Stimulated activated CD8-positive, alpha-beta memory T cell treated with anti-CD3 and anti-CD28 coated beads, Interleukin-7, amount 100 ng/mL, for 1 hour (primary cell): ENCODE measurements at places on chromosomes 16 and 17.

DNA sequence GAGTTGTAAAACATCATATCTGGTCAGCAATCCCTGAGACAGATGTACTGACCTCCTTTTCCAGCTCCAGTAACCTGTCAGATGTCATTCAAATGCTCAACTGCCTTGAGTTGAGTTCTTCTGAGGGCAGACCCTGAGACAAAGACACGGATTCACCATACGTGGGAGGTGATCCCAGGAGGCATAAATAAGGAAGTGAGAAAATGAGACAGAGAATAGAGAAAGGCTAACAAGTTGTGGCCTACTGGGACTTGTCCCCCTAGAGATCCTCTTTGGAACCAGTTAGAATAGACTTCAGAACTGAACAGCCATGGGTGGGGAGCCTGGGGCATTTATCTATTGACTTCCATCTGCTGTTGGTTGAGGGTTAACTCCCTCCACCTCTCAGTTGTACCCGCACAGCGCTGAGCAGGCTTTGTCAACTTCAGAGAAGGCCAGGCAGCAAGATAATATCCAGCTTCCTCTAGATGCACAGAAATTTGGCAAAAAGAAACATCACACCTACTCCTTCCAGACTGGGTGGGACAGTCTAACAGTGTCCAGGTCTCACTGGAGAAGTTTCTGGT lies 123.0 kb upstream of the DYNLRB2 start:
- no peak for DNase-seq

DNA sequence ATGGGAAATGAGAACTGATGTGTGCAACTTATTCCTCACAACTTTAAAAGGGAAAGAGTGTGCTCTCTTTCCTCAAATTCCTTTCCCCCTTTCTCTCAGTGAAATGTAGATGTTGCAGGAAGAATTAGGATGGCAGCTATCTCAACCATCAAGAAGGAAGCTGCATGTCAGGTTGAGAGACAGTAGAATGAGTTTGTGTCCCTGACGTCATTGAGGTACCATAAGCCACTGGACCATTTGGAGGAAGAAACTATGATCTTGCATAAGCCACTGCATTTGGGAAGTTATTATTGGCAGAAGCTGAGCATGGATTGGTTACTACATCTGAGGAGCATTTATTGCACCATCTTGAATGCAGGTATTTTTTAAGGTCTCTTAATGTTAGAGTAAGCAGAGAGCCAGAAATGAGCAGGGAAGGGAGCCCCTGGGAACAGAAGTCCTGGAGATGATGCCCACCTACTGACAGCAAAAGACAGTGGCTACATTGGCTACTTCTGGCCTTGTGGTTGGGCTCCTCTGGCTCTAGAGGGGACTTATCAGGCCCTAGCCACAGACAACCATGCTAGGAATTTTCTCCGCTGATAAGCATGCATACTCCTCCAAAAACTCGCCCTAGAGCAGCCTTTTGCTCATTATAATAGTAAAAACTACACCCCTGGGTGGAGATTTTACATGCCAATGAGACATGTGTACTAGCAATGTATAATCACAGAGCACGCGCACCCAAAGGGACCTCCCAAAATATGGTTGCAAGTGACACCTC lies 249.0 kb upstream of the SALL1 start:
- DNase-seq: no peak

- DNase-seq: no peak
These were observed 36.4 kb downstream of the AKAP1 start for GRCh38 chr17:57121308-57122042.

DNA sequence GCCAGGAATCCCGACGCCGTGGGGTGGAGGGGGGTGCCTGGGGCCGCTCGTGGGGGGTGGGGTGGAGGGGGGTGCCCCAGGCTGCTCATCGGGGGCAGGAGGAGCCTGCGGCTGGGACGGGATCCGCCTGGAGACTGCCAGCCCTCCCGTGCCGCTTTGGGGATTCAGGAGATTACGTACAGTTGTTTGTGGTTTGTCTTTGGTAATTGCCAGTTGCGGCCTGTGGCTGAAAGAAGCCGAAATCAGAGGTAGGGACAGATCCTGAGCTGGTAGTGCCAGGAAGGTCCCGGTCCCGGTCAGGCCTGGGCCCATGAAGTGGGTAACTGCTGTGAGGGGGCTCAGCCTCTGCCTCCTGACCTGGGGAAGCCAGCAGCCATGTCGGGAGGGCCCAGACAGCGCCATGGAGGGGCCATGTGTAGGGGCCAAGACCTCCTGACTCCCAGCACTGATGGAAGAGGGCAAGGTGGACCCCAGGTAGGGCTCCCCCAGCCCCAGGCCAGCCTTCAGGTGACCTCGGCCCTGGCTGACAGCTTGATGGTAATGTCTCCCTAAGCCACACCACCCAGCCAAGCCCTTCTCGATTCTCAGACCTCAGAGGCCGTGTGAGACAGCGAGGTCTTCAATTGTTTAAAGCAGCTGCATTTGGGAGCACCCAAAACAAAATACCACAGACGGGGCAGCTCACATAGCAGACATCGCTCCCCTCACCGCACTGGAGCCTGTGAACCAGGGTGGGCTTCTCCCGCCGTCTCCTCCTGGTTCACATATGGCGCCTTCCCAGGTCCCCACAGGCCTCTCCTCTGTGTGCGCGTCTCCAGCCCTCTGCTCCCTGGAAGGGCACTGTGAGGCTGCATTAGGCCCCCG lies 34.9 kb upstream of the SSTR5 start:
- DNase-seq: no peak

DNA sequence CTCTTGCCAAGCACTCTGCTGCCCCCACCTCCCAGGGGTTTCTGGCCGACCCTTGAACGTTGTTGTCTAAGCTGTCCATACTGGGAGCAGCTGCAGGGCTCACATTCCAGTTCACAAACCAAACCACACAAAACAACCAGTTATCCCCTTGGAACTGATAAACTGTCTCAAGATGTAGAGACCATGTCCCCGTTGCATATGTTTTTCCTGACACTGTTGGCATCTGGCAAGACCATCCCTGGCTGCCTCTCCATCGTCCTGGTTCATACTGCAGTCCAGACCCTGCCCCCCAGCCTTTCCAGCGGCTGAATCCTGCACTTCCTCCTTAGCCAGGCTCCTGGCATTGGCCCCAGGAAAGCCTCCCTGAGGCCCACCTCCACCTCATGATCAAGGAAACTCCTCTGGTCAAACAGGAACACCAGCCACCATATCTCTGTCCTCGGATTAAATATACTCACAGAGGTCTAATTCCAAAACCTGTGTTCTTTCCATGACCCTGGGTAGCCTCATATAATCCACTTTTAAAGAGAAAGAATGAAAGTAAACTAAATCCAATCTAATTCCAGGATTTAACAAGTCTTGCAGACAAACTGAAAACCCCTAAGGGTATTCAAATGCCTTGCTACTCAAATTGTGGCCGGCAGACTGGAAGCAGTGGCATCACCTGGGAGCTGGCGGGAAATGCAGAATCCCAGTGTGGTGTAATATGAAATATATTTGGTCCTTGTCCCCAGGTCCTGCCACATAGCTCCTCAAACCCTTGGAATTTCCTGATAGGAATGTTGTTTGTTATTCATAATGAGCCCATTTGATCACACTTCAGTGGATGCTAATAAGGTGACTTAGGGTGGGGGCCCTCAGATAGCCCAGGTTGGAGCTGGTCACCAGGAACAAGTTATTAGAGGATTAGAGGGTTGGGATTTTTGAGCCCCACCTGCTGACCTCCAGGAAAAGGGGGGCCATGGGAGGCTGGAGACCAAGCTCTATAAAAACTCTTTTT lies 14.2 kb downstream of the GAS7 start:
- no peak for DNase-seq

DNA sequence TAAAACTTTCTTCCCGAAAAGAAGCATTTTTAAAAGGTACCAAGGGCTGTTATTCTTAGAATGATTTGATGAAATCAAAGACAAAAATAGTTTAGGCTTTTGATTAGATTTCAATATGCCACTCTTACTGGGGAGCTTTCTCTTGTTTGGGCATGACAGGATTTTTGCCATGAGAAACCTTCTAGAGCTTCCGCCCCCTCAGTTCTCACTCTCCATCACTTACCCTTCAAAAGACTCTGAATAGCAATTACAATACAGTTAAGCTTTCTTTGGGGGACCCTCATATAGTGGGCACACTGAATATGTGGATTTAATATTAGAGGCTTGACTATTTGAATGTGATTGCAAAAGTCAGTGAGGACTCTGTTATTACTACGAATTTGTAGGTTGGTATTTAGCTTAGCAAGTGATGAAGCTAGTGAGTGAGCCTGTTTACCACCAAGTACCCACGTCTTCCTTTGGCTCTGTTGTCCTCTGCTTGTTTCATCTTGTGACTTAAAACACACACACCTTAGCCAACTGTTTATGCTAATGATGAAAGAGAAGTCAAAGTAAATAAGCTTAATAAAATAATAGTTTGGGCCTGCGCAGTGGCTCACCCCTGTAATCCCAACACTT lies 158.7 kb upstream of the TBX2 start:
- no peak for DNase-seq

DNA sequence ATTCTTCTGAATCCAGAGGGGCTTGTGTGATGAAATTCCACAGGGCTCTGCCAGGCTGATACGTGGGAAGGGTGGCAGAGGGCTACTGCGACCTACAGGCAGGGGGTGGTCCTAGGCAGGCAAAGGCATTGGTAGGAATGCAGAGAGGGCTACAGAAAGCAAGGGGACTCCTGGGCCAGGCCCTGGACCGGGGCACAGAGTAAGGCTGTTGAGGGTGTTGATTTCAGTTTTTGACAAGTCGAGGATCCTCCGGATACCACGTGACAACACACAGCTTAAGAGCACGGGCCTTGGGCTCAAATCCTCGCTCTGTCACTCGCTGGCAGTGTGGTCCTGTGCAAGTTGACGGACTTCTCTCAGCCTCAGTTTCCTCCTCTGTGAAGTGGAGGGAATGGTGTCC lies 19.1 kb upstream of the DOC2B start:
- no peak for DNase-seq

DNA sequence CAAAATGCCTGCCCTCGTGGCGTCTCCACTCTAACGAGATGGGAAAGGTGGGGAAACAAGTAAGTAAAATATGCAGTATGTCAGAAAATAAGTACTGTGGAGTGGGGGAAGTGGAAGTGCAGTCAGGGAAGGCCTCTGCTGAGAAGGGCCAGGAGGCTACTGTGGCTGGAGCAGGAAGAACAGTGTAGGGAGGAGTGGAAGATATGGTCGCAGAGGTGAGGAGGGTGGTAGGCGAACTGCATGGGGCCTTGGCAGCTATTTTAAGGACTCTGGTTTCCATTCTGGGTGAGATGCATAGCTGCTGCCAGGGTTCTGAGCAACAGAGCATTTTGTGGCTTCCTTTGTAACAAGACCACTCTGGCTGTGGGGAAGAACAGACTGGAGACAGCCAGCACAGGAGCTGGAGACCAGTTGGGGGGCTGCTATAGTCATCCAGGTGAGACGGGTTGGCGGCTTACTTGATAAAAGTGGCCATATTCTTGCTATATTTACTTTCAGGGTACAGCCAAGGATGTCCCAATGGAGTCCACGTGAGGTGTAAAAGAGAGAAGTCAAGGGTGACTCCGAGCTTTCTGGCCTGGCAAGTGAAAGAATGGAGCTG lies 42.6 kb downstream of the CYTH1 start:
- no peak for DNase-seq

GRCh38 chr17:72726936-72727335 lies 365.6 kb downstream of the SLC39A11 start:
- no peak for DNase-seq

- DNase-seq: no peak
These were observed 20.5 kb upstream of the MILR1 start for GRCh38 chr17:64428406-64428805.

- DNase-seq: no peak
These were observed 45.8 kb downstream of the VPS35L start for GRCh38 chr16:19601083-19601976.

GRCh38 chr17:80449194-80449929 lies 27.0 kb downstream of the NPTX1 start:
- DNase-seq: no peak

DNA sequence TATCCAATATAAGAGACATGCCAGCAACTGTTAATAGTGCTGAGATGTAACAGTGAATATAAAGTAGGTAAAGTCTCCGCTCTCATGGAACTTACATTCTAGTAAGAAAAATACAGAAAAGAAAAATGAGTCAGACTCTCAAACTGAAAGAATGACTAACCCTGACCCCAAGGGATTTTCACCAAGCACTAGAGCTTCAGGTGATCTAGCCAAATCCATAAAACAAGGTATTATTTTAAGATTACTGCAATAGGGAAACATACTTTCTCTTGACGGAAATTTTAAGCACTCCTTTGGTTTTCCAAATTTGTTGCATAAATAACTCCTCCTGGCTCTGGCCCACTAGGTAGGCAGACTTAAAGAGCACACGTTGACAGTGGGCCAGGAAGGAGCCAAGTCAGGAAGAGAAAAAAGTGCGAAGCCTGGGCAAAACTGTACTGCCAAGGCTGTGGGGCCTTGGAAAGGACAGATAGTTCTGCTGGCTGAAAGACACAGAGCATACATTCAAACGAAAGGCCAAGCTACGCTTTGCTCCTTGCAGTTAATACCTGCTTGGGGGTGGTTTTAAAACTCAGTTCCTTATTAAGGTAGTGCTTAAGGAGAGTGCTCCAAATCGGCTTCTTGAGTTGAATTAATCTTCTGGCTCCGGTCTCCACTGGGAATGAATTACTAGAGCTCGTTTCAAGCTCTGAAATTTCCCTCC lies 1.4 kb downstream of the GOT2 start:
- DNase-seq: no peak

DNA sequence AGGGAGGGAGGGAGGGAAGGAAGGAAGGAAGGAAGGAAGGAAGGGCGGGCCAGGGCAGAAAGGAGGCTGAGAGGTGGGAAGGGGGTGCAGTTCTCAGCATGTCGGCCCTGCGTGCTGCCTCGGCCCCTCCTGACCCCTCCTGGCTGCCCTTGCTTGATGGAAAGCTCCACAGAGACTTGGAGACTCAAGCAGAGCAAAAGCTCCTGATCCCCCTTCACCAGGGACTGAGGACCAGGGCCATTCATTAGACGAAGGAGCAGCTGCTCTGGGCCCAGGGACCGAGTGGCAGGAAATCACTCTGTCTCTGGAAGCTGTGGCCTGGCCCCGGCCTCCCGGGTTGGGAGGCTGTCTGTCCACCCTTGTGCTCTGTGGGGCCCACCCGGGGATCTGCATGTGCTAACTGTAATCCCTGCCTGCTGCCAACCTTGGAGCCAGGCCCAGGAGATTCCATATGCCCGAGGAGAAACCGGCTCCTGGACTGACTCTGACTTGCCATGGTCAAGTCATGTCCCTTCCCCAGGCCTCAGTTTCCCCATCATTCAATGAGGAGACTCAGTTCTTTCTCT lies 27.4 kb upstream of the C1QL1 start:
- DNase-seq: no peak

GRCh38 chr17:4708436-4708835 lies 2.0 kb upstream of the ARRB2 start:
- no peak for DNase-seq

- no peak for DNase-seq
These were observed 123.1 kb downstream of the NPIPB5 start for GRCh38 chr16:22633799-22634198.

- no peak for DNase-seq
These were observed 5.2 kb downstream of the BAIAP2 start for GRCh38 chr17:81039854-81040758.

- DNase-seq: no peak
These were observed at the start of gene MYL4 for GRCh38 chr17:47208744-47209488. MYL4 (plus strand) TSS chr17:47209348; CDS start chr17:47209423, 75 bp downstream.

GRCh38 chr16:87835882-87836331 lies 33.4 kb downstream of the SLC7A5 start:
- no peak for DNase-seq

GRCh38 chr17:75340631-75341030 lies 51.4 kb upstream of the SLC25A19 start:
- no peak for DNase-seq
